ENCODE measurements at places on chromosomes 7 and 10.

DNA sequence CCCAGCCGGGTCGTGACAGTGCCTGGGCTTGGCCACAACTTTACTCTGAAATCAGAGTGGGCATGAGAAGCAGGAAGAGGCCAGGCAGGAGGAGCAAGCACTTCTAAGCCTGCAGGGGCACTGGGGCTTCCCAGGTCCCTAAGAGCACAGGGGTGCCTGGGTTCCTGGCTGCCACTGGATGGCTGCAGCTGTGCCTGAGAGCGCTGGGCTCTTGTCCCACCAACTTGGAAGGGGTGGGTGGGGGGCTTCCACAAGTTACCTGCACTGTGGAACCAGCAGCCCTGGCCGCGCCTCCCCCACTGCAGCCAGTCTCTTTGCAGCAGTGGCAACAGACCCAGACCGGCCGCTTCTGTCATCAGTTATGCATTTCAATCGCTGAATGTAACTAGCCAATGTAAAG is 434.7 kb upstream of the GRM3 start:
- no peak for DNase-seq

DNA sequence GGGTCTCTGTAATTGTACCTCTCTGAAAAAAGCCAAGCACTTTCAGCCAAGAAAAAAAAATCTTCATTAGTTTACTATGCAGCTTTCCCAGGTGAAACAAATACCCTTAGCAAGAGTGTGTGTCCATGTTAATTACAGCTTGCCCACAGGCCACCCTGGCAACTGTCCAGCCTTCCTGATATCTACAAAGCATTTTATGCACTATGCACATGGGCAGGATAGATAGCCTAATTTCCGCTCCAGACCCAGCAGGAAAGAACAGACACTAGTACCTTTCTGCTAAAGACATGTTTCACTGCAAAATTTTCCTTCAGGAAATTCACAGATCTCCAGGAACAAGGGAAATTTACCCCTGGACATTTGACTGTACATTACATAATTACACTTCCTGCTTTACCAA is 24.4 kb downstream of the CACNA2D1 start:
- DNase-seq = peak; percentile 27

DNA sequence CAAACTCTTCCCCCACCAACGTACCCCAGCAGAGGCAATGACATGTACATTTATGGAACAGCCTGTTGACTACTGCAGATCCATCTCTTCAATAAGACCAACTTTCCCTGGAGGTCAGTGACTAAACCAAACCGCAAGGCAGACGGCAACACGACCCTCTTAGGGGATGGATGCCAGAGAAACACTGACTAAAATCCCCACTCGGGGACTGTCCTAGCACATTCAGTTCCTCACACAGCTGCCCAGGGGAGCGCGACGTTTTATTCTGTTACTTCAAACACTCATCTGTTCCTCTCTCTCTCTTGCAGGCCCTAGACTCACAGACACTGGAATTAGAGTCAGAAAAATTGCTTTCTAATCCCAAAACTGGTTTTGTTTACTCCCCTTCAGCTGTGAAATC is 146.5 kb upstream of the PRSS1 start:
- no peak for DNase-seq

DNA sequence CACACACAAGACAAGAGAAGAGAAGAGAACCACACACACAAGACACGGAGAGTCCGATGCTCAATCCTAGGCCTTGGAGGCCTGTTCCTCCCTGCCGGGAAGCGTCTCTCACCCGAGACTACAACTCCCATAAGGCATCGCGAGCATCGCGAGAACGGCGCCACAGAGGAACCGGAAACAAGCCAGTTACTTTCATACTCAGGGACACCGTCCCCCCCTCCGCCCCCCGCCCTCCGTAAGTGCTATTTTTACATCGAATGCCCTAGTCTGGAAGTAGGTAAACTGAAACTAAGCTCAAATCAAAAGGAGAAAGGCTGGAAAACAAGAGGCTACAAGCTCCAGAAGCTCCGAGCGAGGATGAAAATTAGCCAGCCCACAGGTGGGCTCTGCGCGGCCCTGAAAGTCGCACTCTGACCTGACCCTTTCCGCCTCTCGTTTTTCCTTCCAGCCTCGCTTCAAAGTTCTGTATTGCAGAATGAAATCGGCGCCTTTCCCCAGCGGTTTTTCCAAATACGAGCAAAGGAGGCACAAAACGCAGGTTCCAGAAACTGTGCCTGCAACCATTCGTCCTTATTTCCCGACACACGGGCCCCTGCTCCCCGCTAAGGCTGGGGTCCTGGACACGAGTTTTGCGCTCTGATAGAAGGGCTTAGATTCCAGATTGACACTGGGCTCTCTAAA is 11.5 kb upstream of the DNAJC12 start:
- DNase-seq = peak; percentile 78

DNA sequence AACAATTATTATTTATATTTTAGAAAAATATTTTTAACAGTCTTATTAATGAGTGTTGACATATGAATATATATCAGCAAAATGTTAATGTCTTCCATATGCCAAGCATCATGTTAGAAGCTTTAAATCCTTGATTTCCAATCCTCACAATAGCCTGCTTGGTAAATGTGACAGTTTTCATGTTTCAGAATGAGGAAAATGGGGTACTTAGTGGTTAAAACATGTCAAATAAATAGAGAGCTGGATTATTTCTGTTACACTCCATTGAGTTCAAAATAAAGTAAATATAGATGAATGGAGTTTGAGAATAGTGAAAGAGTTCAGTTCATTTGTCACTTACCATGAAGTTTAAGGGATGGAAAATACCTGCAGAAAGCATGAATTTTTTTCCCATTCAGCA is 377.4 kb downstream of the MALRD1 start:
- DNase-seq = no peak

DNA sequence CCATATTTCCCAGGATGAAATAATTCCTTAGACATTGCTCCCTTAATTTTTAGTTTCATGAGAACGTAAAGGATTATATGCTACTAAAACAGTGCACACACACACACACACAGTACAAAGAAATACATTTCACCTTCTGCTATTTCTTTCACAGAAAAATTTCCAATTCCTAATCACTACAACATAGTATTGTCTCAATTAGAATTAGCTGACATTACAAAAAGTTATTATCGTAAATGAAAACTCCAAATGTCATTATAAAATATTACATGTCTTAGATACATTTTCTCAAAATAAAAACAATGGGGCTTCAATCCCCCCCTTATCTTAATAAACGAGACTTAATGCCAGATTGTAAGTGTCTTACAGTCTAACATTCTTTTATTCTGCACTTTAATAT is 12.3 kb upstream of the RUFY2 start:
- DNase-seq = no peak

- no peak for DNase-seq
Observed at GRCh38 chr7:94971051-94971867, 63.9 kb downstream of the PPP1R9A start.

DNA sequence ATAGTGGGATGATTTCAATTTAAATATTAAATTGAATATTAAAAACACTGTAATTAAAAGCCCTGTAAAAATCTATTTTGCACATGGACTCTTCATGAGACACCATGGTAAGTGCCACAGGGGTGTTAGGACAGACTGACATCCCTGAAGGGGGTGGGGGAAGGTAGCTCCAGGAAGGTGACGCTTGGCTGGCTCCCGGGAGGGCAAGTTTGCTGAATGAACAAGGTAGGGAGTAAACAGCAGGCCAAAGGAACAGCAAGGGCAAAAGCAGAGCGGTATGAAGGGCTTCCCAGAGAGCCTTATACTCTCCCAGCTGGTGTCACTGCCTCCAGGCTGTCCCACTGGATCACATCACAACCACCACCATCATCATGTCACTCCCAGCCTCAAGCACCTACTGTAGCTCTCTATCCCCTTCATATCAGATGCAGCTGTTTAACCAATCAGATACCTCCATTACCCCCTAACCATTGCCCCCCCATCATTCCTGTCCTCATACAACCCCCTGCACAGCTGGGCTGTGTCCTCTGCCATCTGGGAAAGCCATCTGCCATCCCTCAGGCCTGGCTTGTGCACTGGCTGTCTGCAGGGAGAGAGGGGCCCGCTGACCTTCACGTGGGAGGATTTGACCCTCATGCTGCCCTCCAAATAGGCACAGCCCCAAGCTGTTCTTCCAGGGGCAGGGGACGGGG is 19.5 kb downstream of the HSPA12A start:
- DNase-seq = no peak

DNA sequence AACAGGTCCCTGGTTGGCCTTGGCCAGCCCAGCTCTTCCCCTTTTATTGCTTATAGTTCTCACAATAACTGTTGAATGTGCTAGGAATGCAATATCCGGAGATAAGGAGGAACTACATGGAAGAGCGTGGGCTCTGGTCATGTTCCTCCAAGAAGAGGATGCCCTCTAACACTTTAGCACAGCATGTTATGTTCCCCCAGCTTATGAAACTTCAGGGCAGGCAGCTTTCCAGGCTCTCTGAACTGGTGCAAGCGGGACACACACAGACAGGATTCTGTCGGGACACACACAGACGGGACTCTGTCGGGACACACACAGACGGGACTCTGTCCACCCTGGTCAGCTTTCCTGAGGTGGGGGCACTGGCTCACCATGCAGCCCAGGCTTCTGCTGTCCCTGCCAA is 141.6 kb downstream of the PKD1L1 start:
- DNase-seq = no peak

- DNase-seq = no peak
Observed at GRCh38 chr7:87474533-87475358, 734 bp downstream of the ABCB4 start.

- no peak for DNase-seq
Observed at GRCh38 chr7:112124061-112124766, 82.0 kb downstream of the DOCK4 start.

GRCh38 chr10:4839353-4839752 is 13.3 kb downstream of the AKR1E2 start:
- no peak for DNase-seq

DNA sequence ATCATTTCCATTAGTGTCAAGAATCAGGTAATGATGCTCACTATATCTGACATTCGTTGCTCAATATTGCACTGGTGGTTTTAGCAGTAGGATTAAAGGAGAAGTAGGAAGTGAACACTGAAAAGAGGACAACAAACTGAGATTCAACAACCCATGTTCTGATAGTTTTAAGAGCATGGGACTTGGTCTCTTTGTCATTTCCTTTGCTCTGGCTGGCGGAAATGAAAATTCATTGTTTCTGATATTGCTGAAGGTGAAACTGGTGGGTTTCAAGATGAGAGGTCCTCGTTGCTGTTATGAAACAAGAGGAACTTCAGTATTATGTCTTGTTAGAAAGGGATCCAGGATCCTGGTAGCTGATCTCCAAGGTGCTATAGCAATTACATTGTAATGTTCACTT is 129.0 kb downstream of the DNAH11 start:
- no peak for DNase-seq

- peak; percentile 26 for DNase-seq
Observed at GRCh38 chr10:21953585-21954057, 49.9 kb downstream of the DNAJC1 start.

DNA sequence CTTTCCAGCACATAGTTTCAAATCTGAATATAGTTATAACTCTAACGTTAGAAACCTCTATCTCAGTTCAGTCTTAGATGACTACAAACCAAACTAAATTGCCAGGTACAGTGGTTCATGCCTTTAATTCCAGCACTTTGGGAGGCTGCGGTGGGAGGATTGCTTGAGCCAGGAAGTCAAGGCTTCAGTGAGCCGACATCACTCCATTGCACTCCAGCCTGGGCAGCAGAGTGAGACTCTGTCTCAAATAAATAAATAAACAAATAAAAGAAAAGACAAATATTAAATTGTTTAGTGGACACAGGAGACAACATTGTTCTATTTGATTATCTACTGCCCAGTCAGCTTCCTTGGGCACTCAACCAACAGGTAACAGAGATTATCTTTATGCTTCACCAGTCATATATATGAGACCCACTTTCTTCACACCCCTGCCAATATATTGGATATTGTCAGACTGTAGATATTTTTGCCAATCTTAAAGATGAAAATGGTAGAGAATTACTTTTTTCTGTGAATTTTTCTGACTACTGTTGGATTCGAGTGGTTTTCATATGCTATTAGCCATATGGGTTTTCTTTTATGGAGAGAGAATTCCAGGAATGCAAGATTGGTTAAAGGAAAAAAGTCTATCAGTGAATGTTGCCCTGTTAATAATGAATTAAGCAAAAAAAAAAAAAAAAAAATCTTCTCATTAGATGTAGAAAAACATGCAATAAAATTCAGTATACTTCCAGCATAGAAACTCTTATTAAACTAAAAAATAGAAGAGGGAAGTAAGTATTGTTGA is 16.0 kb downstream of the HDAC9 start:
- DNase-seq = no peak

DNA sequence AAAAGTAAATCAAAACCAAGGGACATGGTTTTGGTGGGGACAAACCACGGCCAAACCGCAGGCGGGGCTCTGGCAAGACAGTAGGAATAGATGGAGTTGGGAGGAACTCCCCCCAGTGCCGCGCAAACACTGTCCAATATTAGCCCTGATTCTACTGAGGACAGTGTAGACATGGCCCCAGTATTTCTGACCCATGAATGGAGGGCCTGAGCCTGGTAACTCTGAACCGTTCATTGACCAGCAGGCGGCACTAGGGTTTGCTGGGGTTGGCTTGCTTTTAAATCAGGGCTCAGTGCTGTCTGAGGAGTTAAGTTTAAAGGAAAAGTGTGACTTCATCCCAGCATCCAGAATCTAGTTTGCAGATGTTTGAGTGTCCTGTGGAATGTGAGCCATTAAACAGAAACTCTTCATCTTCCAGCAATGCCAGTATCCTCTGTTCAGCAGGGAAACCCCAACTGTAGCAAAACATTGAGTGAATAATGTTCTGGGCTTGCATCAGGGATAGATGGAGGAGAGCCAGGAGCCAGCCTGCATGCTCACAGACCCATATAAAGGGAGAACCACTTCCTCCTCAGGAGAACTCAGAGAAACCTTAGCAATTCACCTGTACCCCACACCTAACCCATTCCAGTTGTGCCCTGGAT is 147.4 kb upstream of the PRSS58 start:
- no peak for DNase-seq

- DNase-seq = no peak
Observed at GRCh38 chr7:40808378-40808942, 673.7 kb downstream of the SUGCT start.

GRCh38 chr7:27155816-27156507 is 513 bp downstream of the HOXA7 start:
- no peak for DNase-seq

DNA sequence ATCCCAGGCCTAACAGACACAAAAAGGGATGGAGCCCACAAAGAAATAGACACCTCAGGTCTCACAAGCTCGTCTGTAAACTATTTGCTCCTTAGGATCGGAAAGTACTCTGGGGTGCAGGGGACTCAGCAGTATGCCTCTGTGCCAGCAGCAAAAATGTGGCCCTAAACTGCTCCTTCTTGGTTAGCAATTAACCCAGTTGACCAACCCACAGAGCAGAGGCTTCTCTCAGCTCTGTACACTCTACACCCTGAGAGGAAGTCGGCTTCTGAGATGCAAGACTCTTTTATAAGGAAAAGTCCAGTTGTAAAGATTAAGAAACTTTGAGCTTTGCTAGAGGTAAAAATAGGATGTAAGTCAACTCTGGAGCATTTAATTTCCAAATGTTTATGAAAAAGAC is 156.3 kb upstream of the PRSS58 start:
- no peak for DNase-seq

GRCh38 chr10:70774810-70775678 is 10.1 kb downstream of the TBATA start:
- no peak for DNase-seq
